ENCODE measurements at places on chromosomes 5 and 9.

DNA sequence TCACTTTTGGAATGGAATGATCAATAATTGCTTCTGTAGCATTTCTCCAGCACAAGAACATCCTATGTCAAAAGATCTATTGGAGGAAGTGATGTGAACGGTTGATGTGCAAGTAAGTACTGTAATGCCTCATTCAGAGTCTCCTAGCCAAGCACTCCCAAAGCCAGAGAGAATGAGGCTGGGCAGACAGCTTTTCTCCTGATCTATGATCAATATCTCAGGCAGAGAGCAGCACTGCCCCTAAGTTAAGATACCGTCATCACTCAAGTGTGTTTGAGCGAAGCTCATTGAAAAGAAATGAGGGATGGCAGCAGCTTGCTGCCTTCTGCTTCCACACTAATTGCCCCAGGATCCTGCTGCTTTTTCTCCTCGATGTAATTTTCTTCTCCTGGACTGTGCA is 324.1 kb upstream of the GRAMD2B start:
- no peak for DNase-seq

DNA sequence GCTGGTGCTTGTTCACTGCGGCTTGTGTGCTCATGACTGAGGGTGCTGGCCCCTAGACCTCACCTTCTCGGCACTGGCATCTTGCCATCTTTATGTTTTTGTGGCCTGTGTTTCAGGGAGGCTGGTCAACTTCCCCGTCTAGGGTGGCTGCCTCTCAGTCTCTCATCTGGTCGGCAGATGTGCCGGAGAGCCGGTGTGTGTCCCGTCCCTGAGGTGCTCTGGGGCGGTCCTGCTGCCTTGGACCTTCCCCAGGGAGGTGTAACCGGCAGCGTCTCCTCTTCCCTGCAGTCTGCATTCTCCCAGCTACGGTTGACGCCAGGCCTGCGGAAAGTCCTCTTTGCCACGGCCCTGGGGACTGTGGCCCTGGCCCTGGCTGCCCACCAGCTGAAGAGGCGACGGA is 5.6 kb downstream of the MIGA2 start:
- no peak for DNase-seq

DNA sequence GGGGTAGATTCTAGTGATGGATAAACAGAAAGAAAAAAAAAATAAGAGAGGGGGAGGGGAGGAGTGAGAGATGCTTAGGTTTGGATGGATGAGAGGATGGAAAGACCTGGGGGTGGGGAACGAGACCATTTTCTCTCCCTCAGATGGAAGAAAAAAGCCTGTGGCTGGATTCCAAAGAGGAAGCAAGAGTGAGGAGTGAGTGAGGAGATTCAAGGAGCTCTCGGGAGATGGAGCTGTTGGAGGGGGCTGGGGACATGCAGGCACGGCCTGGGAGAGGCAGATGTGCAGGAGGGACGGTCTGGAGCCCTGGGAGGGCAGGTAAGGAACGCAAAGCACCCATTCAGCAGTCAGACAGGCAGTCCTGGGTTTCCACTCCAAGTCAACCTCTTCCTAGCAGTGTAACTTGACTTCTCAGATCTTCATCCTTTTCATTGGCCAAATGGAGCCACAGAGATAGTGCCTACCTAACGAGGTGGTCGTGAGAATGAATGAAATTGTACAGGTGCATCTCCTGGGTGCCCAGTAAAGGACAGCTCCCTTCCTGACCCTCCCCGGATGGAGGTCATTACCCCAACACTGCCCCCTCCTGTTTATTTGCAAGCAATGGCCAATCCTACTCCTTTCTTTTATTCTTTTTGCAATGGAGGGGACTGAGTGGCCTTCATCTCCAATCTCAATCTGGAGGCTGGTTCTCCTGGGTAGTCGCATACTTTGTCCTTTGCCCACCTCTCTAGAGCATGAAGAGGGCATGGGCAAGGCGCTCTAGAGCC is 52.2 kb downstream of the PCDH1 start:
- DNase-seq: no peak

DNA sequence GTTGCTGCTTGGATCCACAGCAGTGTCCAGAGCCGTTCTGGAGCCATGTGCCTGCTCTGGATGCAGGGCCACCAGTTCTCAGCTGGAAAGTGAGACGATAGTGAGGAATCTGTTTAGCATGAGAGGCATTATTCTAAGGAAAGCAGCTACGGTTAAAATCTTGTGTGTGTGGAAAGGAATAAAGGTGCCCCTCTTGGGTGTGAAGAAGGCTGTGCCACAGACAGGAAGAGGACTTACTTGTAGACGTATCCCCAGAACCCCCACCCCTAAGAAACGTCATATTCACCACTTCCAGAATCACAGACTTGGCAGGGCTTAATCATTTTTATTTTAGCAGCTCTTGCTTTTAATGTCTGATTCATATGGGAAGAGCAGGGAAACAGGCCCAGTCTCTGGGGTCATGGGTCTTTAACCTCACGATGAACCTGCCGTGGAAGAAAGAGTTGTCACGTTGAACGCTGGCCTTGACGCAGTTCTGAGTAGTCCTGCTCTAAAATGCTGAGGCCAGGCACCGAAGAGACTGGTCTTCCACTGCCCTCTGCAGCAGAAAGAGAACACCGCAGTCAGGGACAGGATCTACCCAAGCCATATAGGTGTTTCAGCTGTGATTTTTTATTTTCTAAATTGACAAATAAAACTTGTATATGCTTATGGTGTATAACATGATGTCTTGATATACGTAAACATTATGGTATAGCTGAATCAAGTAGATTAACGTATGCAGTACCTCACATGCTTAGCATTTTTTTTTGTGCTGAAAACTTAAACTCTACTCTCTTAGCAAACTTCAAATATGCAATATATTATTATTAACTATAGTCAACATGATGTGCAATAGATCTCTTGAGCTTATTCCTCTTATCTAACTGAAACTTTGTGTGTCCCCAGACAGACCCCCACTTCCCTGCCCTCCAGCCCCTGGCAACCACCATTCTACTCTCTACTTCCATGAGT is 38.8 kb downstream of the CARTPT start:
- no peak for DNase-seq

DNA sequence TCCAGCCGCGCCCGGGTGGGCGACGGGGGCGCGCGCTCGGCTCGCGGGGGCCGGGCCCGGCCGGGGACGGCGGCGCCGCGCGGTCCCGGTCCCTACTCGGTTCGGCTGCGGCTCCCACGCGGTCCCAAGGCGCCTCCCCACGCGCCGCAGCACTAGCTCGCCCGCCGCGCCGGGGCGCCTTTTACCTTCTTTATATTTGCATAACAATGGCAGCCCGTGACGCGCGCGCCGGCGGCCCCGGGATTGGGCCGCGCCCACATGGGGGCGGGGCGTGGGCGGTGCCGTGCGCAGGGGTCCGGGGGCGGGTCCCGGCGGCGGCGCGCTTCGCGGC is at the start of gene NRARP:
Gene NRARP (minus strand): TSS at position 154 of the 331 bp plus-strand sequence. CDS start 343 bp downstream, outside the sequence.
- peak; percentile 90 for DNase-seq

DNA sequence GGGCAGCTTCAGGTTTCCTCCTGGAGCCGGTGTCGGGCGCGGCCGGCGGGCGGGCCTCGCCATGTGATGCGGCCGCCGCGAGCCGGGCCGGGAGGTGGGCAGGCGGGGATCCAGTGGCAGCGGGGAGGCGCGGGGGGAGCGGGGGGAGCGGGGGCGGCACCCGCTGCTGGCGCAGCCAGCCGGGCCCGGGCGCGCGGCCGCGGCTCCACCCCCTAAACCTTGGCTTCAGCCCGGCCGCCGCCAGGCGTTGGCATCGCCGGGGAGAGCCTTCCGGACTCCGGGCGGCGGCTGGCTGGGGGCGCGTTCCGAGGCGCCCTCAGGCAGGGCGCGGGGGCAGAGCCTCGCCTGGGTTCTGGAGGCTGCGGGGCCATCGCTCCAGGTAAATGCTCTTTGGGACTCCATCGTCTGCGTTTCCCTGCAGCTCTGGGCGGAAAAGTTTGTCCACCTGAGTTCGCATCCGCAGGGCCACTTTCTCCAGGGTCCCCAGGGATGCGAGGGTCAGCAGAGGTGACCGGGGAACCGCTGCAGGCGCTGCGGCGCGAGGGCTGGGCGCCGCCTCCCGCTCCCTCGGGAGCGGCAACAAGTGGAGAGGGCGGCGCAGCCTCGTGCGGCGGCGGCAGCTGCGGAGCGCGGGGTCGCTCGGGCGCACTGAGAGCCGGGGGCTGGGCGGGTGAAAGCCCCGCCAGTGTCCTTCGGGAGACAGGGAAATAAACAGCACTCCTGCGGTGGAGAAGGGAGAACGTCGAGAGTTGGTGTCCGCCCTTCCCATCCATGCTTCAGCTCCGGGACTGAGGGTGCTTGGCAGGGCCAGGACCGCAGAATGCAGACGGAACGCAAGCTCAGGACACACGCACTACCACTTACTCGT is at the start of gene ARHGEF28:
Gene ARHGEF28 (plus strand): TSS at position 253 of the 868 bp plus-strand sequence. CDS start 58,656 bp downstream, outside the sequence.
- DNase-seq: no peak

DNA sequence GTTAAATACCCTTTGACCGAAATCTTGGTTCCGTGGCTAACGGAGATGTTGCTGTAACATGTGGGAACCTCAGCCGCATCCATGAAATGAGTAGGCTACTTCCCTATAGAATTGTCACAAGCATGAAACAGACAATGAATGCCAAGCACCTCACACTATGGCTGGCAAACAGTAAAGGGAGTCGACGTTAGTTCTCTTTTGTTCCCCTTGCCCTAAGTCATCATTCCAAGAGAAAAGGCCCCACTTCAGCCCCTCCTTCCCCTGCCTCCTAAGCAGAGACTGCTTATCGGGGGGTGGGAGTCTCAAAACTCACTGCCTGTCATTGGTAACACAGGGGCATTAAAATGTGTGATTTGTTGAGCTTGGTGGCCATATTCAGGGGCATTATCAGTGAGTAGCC is 159.6 kb downstream of the MAPKAP1 start:
- no peak for DNase-seq

All from activated T-helper 1 cell treated with anti-CD3 and anti-CD28 coated beads, Interleukin-2, amount 50 U/mL, for 16 hours (primary cell).